ENCODE measurements at places on chromosomes 1 and 21.
A peak's percentile ranks its signal among the peaks of the same experiment; 100 is the strongest.

DNA sequence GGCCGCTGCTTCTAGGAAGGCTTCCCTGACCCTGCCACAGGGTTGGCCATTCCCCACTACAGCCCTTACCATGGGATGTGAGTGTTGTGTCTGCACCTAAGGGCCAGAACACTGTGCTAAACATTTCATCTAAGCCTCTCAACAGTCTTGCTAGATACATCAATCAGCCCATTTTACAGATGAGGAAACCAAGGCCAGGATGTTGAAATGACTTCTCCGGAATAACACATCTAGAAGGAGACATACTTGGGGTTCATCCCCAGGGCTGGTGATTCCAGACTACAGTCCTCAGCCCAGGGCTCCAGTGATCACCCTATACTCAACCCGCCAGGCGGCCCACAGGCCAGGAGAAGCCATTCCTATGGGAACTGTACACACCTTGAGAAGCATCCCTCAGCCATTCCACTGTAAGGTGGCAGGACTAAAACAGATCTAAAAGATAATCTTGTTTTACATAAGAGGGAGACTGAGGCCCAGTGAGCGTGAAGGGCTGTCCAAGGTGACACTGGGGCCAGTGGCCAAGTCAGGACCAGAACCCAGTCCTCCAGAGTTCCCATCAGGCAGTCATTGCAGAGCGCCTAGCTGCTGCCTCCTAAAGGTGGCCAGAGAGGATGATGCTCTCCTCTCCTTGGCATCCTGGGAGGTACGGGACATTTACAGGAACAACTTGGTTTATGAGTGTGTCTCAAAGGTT, 119.5 kb downstream of the GLIS1 start:
- no peak for DNase-seq

DNA sequence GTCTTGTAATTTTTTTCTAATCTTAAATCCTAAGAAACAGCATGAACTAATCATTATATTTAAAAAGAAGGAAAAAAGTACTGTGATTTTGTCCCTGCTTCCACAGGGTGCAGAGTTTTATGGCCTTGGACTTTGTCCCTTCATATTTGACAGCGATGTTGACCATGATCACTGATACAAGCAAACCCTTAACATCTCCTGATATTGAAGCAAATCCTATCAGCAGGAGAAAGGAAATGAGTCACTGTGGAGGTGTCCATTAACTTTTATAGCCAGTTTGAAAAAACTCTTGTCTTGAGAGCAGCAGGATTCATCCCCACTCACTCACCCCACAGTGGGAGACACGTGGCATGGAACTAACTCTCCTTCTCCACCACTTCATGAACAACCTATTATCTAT, 5.1 kb upstream of the REG4 start:
- DNase-seq: no peak

DNA sequence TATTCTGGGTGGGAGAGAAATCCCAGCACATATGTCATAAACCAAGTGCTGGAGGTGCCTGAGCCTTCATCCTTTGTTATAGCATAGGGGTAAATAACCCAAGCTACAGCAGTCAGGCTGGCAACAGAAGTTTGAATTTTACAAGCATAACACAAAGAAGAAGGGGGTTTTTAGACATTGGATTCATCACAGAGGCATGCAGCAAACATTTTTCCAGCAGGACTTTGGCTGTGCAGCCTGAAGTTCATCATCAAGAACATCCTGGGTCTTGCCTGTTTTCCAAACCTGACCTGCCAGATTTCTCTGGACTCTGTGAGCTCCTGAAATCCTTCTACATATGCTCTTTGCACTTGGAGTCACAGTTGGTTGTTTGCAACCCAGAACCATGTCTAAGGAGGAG, 16.2 kb downstream of the PTGER3 start:
- no peak for DNase-seq

GRCh38 chr1:96049759-96050409, 671.7 kb upstream of the PTBP2 start:
- DNase-seq: peak; percentile 9

- peak; percentile 93 for DNase-seq
These were observed 33.2 kb upstream of the FAM163A start for GRCh38 chr1:179709841-179710329.

DNA sequence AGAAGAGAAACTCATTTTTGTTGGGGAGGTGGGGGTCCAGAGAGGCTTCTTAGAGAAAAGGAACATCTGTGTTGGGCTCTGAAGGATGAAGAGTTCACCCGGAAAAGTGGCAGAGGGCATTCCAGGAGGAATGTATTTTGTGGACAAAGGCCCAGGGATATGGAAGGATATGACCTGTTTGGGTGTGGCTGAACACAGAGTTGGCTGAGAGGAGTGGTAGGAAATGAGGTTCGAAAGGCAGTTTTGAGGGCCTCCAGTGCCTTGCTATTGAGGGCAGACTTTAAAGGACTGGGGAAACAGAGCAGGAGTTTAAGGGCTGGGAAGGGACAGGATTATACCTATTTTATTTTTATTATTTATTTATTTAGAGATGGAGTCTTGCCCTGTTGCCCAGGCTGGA, 27.3 kb upstream of the WASF2 start:
- DNase-seq: no peak

GRCh38 chr1:167842872-167843271, 71.1 kb downstream of the ADCY10 start:
- DNase-seq: no peak

- DNase-seq: no peak
These were observed 236.8 kb downstream of the CAMTA1 start for GRCh38 chr1:7022058-7022457.

DNA sequence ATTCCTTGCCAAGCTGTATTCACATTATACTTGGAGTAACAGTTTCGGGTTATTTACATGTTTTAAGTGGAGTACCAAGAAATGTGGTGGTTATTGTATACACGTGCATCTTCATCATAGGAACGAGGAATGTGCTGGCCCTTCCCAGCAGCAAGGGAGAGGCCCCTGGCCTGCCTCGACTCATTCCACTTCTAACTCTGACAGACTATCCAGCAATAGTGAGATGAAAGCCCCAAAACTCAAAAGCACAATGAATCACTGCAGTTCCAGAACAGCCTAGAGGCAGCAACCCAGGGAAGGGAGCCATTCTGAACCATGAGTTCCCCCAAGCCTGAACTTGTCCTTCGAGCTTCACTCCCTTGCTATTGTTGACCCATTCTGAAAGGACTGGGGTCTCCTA, 23.1 kb downstream of the FAM89A start:
- DNase-seq: no peak

DNA sequence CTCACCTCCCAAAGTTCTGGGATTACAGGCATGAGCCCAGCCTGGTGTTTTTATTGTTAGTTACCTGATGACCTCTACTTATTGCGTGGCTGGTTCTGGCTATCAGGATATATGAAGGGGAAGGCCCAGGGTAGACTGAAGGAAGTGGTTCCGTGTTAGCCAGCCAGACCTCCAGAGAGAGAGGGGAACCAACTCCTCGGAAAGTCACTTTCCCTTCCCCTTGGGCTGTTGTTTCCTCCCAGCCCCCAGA, 2.5 kb upstream of the RCSD1 start:
- no peak for DNase-seq

GRCh38 chr1:216124192-216124781, 299.0 kb downstream of the USH2A start:
- DNase-seq: no peak

GRCh38 chr1:237033061-237033460, 8.9 kb upstream of the RYR2 start:
- DNase-seq: no peak

DNA sequence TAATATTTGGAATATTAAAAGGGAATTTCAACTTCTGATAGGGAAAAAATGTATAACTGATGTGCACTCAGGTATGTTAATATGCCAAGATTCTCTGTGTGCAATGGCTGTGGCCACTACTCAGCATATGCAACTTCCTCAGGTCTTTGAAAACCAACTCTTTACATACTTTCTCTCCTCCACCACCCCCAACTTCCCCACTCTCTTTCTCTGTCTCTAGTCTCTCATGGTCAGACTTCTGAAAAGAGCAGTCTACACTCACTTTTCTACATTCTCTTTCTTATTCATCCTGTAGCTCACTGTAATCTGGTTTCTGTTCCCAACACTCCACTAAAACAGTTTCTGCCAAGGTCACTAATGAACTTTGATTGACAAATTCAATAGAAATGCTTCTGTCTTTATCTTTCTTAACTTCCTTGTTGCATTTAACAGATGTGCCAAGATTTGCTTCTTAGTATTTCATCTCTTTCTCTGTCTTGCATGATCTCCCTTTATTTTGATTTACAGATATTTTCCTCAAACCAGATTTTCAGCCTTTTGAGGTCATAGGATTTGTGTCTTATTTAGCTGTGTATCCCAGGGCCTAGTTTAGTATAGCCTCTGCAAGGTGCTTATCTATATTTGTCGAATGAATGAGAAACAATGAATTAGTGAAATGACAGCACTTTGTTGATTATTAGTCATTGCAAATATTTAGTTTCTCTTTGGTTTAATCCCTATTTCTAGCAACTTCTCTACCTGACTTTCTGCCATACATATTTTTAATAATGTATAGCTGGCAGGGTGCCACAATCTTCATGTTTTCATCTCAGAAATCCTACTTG, 168.9 kb downstream of the LMO4 start:
- no peak for DNase-seq

GRCh38 chr1:3597599-3597964, 13.7 kb downstream of the MEGF6 start:
- no peak for DNase-seq

DNA sequence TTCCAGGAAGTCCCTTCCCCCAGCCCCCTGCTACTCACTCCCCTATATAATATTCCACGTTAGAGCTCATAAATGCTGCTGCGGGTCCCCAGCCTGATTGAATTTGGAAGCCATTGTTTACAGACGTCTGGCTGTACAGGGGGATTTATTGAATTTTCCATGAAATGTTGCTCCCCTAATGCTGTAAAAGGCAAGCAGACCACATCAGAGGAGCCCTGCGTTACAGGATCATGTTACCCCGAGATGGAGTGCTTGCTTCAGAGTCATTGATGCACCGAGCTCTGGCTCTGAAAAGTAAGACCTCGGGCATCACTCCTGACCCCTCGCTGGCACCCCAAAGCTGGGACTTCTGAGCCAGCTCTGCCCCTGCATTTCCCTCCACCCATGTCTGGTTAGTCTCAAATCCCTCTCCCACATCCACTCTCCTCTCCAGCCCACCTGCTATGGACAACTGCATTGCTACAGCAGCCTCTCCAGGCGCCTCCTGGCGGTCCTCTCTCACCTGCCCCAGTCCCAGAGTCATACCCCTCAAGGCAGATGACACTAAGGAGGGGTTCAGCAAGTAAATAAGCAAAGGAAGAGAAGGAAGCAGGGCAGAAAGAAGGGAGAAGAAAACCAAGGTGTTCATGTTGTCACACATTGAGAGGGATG, 127.8 kb downstream of the TMEM53 start:
- DNase-seq: no peak

GRCh38 chr1:32240140-32240951, 6.7 kb upstream of the FAM167B start:
- peak; percentile 54 for DNase-seq

DNA sequence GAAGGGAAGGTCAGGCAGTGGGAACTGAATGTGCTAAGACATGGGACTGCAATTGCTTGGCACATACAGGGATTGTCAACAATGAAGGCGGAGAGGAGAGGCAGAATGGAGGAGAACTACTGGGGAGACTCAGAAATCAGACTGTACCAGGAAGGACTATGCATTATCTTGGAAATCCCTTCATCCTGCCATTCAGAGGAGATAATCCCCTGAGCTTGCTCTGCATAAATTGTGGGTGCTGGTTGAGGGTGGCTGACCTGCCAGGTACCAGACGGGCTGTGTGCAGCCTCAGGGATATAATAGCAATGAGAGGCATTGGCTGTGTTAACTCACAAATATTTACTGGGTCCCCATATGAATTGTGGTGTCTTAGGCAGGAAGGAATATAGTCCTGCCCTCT, 5.0 kb upstream of the TRABD2B start:
- no peak for DNase-seq

DNA sequence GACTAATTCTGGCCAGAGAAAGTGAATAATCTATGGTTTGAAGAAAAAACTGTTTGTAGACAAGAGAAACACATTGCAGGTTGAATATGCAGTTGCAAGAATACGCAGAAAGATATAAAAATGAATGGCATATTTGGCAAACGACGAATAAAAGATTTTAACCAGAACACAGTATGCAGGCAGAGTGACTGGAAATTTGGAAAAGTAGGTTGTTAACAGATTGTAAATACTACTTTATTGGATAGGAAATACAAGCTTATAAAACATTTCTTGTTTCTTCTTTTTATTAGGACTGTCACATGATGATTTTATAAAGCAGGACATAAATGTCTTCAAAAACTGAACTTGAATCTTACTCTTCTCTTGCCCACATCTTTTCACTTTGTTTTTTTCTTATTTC, 573.3 kb upstream of the PBX1 start:
- no peak for DNase-seq

DNA sequence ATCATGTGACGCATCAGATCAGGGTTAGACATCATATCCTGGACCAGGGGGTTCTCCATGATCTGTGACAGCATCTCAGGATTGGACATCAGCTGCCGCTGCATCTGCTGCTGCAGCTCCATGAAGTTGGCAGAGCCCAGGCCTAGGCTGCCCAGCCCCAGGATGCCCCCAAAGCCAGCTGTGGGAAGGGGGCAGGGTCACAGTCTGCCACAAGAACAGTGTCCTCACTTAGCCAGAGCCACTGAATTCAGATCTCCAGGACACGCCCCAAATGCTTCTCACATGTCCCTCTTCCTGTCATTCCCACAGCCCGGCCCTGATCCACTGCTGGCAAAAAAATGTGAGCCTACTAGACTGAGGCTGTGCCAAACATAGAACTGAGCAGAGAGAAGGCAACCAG, 3.2 kb downstream of the UBQLN4 start:
- no peak for DNase-seq

DNA sequence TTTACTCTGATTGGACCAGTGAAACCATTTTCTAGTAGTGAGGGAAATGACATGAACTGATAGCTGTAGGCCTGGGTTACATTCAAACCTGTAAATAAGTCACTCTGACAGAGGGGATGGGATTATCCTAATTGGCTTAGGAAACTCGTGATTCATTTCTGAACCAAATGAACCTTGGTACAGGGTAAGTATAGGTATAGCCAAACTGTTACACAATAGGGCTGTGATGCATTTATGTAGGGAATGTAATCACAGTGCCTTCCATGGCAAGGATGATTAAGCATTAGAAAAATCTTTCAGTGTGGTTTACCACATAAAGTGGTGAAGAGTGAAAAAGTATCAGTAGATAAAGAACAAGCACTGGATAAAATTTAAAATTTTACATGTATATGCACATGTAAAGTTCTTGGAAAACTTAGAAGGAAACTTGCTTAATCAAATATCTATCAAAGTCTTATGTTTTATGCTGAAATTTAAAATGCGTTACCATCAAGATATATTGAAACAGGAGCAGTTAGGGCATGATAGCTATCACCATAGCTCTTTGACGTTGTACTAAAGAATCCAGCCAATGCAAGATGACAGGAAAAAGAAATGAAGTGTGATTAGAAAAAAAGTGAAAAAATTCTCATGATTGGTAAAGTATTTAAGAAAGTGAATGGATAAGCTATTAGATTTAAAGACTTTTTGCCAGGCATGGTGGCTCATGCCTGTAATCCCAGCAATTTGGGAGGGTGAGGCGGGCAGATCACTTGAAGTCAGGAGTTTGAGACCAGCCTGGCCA, 63.0 kb downstream of the RABGAP1L start:
- DNase-seq: peak; percentile 71

Measured in cardiac fibroblast (primary cell).